Osteocyte (in vitro differentiated cells): ENCODE measurements at places on chromosomes 13 and 19.
A peak's percentile ranks its signal among the peaks of the same experiment; 100 is the strongest.

GRCh38 chr13:100095498-100095897, 6.6 kb downstream of the PCCA start:
- DNase-seq: no peak

DNA sequence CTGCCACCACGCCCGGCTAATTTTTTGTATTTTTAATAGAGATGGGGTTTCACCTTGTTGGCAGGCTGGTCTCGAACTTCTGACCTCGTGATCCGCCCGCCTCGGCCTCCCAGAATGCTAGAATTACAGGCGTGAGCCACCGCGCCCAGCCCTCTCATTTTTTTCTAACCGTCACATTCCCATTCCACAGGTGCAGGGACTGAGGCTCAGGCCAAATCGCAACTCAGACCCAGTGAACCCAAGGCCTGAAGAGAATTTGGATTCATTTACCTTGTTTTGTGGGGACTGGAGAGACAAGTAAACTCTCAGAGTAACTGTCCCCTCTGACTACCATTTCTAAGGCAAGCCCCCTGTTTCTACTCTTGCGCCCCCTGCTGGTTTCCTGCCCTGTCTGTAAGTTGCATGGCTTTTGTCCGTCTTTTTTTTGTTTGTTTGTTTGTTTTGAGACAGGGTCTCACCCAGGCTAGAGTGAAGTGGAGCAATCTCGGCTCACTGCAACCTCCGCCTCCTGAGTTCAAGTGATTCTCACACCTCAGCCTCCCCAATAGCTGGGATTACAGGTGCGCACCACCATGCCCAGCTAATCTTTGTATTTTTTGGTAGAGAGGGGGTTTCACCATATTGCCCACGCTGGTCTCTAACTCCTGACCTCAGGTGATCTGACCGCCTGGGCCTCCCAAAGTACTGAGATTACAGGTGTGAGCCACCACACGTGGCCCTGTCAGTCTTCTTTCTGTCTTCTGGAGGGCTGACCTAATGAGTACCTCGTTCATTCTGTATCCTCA, 2.3 kb upstream of the STRN4 start:
- no peak for DNase-seq

DNA sequence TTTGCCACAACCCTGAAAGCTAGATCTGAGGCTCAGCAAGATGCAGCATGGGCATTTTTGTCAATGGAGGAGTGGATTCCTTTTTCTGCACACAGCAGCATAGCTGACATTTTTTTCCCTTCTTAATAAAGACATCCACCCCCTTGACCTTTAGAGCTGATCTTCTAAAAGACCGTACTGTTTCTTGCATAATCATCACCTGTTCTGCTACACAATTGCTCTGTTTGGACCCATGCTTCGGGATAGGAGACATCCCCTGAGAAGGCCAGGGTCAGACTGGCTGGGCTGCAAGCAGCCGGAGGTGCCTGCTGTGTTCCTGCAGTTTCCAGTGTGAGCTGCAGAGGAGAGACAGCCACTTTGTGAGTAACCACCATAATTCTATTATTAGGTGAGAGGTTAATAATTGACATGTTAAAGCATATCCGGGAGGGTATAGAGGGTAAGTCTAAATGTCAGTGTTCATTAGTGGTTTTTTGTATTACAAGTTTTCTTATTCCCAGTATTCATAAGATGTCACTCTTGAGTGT, 108.5 kb upstream of the C1QTNF9B start:
- DNase-seq: no peak

GRCh38 chr13:51845574-51846318, 769 bp upstream of the TMEM272 start:
- DNase-seq: peak; percentile 78

DNA sequence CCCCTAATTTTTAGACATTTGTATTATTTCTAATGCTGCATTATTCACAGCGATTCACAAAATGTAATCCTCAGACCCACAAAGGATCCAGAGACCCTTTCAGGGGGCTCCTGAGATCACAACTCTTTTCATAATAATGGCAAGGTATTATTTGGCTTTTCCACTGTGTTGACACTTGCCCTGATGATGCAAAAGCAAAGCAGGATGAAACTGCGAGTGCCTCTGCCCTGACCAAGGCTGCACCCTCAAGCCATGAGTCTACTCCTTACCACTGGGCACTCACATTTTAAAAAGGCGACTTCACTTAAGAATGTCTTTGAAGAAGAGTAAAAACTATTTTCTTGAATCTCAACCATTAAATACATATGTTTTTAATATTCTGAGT, 11.4 kb downstream of the ELF1 start:
- DNase-seq: no peak

DNA sequence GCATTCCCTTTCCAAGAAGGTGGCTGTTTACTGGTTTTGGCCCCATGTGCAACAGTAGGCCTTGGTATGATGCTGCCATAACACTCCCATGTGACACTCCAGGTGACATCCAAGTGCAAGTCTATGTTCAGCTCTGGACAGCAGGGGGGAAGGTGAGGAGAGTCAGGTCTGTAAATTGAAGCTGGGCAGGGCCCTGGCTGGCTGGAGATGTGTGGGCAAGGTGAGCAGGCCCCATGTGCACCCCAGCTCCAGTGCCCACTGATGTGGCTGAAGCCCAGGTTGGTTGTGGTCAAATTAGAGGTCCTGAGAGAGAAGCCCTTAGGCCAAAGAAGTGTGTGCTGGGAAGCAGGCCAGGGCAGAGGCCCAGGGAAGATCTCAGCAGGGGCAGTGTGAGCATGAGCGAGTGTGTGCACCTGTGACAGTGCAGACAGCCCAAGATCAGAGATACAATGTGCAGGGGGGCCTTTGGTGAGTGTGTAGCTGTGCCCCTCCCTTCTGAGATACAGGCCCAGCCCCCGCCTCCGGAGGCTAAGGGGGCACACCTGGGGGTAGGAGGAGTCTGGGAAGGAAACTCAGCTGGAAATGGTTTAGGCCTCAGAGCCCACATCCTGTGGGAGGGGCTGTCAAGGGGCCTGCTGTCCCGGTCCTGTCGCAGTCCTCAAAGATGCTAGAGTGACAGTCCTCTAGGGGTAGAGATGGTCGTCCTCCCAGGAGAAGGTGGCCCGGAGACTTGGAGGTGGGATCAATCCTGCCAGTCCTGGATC, 18.6 kb downstream of the DEDD2 start:
- no peak for DNase-seq

DNA sequence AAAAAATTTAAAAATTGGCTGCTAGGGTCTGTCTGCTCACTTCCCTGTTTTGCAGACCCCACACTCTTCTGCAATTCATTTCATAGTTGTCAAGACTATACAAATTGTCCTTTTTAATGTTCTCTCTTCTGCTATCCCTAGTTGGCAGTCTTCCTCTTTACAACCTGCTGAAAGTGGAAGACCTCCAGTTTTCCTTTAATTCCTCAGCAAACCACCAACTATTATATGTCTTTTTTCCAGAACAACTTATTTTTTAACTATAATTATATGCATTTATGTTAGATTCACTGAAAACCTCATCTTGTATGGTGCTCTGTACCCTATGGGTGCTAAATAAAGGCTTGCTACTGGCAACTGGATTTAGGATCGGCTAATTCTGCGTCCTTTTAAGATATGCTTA, 1.1 kb upstream of the PHF11 start:
- DNase-seq: no peak

DNA sequence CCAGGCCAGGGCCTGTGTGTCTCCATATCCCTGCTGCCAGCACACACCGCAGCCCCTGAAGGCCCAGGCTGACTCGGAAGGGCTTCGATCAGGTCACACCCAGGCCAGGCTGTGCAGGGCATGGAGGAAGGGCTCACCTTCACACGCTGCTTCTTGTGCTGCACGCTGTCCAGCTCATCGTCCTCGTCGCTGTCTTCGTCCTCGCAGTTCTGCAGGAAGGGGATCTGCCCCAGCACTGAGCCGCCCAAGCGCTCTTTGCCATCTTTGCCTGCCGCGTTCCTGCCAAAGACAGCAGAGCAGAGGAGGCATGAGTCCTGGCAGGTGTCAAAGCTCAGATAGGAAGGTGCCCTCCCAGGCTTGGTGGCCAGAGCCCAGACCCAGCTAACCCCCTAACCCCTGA, 13.7 kb upstream of the PRKD2 start:
- DNase-seq: no peak

DNA sequence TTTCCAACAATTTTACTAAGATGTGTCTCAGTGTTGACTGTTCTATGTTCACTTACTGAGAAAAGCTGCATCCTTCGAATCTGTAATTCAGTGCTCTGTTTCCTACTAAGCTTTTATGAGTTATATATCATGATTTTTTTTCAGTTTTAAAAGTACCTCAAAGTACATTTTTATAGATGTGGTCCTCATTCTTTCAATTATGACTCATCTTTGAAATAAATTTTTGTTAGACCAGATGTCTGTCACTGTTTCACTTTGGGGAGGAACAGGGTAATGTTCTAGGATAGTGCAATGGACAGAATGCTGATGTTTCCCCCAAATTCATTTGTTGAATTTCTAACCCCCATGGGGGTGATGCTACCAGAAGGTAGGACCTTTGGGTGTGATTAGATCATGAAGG, 74.8 kb downstream of the NALCN start:
- no peak for DNase-seq

DNA sequence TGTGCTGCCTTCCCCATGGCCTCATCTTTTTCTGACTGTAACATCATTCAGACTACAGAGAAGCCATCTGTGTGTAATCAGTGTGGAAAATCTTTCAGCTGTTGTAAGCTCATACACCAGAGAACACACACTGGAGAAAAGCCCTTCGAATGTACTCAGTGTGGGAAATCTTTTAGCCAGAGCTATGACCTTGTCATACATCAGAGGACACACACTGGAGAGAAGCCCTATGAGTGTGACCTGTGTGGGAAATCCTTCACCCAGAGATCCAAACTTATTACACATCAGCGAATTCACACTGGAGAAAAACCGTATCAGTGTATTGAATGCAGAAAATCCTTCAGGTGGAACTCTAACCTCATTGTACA, 17.2 kb upstream of the ZNF8 start:
- DNase-seq: no peak
